ENCODE measurements at places on chromosomes 2 and 18.
A peak's percentile ranks its signal among the peaks of the same experiment; 100 is the strongest.

GRCh38 chr2:112183327-112184025 is 45.3 kb downstream of the FBLN7 start:
- no peak for DNase-seq

- no peak for DNase-seq
Measured at GRCh38 chr2:19769513-19769912, 132.3 kb downstream of the TTC32 start.

DNA sequence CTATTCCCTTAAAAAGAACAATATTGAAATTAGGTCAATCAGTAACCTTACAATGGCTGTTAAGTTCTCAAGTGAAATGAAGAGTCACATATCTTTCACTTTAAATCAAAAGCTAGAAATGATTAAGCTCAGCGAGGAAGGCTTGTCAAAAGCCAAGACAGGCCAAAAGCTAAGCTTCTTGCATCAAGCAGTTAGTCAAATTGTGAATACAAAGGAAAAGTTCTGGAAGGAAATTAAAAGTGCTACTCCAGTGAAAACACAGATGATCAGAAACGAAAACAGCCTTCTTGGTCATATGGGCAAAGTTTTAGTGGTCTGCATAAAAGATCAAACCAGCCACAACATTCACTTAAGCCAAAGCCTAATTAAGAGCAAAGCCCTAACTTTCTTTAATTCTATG is 402.6 kb upstream of the ZEB2 start:
- DNase-seq: no peak

- DNase-seq: no peak
Measured at GRCh38 chr18:66838340-66838987, 234.6 kb upstream of the CDH19 start.

GRCh38 chr18:35345460-35345921 is 1.3 kb upstream of the ZNF24 start:
- DNase-seq: no peak

GRCh38 chr2:172000696-172001361 is 1.1 kb downstream of the METAP1D start:
- DNase-seq: no peak

DNA sequence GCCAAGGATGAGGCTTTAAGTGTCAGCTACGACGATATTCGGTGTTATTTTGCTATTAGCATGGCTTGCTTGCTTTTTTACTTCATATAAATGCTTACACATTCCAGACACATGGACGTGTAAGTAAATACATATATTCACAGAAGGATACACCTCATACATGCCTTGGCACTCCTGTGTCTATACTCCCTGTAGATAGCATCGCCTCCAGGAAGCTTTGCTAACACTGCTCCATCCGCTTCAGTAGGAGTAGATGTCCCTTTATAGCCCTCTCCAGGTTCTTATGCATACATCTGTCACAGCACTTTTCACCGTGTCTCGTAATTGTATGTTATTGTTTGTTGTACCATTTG is 27.5 kb upstream of the KCTD1 start:
- DNase-seq: peak; percentile 2

Measured in Daoy (cell line).